ENCODE measurements at places on chromosomes 3 and 15.

DNA sequence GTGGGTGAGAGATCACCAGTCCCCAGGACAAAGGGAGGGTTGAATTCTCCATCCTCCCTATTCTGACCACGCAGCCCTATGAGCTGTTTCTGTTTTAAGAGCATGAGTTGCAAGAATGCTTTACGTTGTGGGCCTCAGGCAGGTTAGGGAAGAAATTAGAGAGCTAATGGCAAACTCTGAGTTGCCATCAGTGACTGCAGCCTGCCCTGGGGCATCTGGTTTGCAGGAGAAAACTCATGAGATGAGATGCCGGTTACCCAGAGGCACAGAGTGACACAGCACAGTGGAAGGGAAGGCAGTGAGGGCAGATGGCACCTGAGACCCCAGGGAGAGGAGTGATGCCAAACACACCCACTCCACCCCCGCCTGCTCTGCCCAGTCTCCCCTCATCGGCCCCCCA, 265.3 kb downstream of the CD47 start:
- DNase-seq: no peak

GRCh38 chr15:70853318-70853972, 512 bp downstream of the LARP6 start:
- peak; percentile 5 for DNase-seq

- DNase-seq: no peak
Observed at GRCh38 chr3:71447803-71448202, 135.7 kb downstream of the FOXP1 start.

DNA sequence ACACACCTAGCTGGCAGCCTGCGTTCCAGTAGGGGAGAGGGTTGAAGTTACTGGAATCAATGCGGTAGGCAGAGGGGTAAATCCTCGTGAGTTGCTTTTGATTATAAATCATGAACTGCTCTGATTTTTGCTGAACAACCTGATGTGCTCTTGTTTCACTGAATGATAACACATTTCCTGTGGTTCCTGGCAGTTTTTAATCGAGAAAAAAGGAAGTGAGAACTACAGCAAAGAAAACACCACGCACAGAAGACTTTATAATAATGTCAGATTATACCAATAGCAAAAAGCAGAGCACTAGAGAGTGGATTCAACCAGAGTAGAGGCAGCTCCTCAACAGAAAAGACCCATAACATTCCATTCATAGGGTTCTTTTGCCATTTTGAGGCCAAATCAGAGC, 200.8 kb upstream of the STRIT1 start:
- no peak for DNase-seq

GRCh38 chr3:177056927-177057326, 140.4 kb downstream of the TBL1XR1 start:
- no peak for DNase-seq

- DNase-seq: no peak
Observed at GRCh38 chr15:60000824-60001609, 3.1 kb upstream of the FOXB1 start.

DNA sequence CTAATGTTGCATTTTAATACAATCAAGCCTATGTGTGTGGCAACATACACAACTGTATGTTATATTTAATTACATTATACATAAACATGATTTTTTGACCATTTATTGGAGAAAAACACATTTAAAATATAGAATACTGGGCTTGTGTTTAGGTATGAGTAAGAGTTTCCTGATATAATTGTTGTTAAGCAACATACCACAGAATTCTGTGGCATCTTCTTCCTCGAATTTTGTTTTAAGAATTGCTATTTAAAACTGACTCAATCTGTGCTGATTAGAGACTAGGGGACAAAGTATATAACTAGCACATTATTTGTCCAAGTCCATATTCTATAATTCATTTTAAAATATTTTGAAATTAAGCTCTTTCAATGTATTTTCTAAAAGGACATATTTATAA, 376.8 kb upstream of the THBS1 start:
- no peak for DNase-seq

GRCh38 chr3:127865941-127866340, 43.6 kb upstream of the MGLL start:
- DNase-seq: no peak

GRCh38 chr3:42662813-42663535, 9.5 kb downstream of the ZBTB47 start:
- DNase-seq: no peak

DNA sequence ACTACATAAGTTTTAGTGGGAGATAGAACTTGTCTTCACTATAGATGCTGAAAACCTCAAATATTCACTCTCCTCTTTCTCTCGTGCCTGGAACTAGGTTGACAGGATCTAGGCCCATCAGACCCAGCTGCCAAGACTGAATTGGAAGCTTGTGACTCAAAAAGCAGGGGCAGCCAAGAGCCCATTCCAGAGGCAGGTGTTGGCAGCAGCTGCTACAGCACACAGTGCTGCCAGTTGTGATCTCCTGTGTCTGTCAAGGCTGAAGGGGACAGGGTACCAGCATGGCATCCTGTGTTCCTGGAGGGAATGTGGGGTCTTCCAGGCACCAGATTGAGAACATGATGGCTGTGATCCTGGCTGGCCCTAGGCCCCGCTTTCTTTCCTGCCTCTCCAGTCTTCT, 92.5 kb upstream of the MB21D2 start:
- no peak for DNase-seq

DNA sequence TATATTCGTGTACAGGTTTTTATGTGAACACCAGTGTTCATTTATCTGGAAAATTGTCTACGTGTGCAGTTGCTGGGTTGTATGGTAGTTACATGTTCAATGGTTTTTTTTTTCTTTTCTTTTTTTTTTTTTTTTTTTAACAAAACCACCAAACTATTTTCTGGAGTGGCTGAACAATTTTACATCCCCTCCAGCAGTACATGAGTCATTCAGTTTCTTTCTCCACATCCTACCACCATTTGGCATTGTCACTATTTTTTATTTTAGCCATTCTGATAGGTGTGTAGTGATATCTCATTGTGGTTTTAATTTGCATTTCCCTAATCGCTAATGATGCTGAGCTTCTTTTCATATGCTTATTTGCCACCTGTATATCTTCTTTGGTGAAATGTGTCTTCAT, 256.3 kb upstream of the EOMES start:
- DNase-seq: no peak

GRCh38 chr15:85116494-85116893, 134.8 kb downstream of the PDE8A start:
- no peak for DNase-seq

GRCh38 chr3:66762916-66763693, 235.0 kb upstream of the KBTBD8 start:
- no peak for DNase-seq

DNA sequence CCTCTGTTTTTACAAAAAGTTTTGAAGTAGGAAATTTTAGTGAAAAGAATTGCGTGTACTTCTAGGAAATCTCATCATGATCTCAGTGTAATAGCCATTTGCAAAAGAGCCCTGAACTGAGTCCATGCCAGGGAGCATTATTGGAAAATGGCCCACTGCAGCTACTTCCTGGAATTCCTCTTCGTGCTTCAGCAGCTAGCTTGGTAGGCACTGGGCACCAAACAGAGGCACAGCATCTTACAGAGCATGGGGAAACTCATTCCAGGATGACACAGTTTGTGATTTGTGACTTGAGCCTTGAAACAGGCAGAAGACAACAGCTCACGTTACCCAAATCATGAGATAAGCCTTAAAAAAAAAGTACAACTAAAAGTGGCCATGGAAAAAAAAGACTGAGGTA, 179.1 kb downstream of the WDR72 start:
- no peak for DNase-seq

DNA sequence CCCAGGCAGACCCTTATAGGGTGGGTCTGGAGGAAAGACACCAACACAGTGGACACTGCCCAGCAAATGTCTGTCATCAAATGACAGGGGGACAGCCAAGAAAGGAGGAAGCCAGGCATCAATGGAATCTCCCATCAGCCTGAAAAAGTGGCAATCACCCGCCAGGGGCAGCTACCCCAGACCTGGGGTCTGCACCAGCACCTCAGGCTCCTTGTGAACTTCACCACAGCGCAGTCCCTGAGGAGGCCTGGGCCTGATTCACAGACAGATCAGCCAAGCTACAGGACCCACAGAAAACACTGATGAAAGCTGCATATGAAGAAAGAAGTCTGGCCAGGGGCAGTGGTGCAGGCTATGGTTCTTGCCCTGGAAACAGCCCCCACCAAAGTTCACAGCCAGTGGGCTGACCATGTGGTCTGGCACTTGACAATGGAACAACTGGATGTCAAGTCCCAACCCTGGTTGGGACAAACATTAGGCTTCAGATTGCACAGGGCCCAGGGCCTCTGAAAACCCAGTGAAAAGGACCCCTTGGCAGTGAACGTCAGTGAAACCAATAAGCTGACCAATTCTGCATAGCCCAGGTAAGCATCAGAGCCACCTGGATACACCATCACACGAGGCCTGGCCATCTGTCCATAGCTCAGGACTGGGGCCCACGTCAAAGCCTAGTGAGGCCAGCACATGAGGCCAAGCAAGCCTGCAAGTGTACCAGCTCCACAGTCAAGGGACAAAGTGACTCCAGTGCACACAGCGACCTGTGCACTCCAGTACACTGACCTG, 29.1 kb downstream of the ALS2CL start:
- no peak for DNase-seq

GRCh38 chr3:112610121-112610520, 30.8 kb downstream of the CCDC80 start:
- no peak for DNase-seq

DNA sequence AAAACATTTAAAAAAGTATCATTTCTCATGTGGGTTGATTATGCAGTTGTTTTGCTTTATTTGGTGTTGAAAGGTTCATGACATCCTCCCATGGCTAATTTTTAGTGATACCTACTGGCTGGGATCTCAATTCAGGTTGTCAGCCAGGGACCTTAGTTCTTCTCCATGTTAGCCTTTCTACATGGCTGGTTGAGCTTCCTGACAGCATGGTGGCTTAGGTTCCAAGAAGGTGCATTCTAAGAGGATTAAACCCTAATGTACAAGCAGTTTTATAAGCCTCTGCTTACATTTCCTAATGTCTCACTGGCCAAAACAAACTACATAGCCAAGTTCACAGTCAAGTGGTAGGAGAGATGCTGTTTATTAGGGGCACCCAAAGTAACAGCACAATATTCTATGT, 9.4 kb upstream of the TM6SF1 start:
- DNase-seq: no peak

DNA sequence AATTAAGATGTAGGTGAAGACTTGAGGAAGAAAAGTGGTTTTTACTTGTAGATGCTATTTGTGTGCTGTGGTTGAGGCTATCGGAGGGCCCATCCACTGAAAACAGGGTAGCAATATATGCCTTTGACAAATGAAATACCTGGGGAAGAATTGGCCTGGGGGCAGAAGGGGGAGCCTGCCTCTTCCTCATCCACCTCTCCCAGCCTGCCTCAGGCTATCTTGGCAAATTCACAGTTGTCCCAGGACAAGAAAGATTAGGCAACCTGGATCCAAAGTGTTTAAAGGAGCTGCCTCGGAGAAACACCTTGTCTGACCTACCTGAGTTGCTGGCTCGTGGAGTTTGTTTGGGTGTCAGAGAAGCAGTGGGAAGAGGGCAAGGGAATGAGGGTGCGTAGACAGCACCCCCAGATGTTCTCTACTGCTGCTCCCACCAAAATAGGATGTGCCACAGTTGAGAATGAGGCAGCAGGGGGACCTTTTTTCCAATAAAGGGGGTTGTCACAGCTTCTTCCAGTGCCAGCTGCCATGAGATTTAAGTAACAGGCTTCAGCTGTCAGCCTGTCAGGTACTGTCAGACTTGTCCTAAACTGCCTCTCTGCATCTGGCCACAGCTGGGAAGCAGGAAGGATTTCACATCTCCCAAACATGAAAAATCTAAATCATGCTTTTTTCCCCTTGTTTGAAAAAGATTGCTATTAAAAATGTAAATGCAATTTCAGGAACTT, 9.2 kb downstream of the PLEKHO2 start:
- no peak for DNase-seq

DNA sequence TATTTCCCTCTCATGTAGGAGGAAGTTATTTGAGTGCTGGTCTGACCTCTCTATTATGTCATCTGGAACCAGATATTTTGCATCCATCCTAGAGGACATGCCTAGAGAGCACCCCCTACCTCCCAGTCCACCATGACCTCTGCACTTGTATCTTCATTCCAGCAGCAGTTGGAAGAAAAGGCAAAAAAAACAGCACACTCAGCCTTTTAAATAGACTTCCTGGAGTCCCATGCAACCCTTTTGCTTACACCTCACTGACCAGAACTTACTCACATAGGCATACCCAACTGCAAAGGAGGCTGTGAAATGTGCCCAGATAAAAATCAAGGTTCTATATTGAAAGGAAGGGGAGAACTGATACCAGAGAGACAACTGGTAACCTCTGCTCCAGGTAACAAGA, 92.3 kb upstream of the FHIT start:
- no peak for DNase-seq

DNA sequence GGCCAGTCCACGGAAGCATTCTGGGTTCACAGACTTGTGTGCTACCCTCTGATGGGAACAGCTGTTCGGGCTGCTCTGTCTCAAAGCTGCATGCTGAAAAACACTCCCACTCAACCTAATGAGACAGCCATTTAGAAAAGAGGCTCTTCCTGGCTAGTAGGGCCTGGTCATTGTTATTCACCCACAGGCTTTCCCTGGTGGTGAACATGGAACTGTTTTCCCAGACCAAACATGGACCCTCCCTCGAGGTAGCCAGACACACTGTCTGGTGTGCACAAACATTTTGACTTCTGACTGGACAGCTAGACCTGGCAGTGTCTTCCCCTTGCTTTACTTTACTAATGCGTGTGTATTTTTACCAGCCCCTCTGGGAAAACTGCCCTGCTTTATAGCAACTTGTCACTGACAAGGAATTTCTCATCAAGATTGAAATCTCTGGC, 39.0 kb downstream of the MECOM start:
- no peak for DNase-seq

- DNase-seq: no peak
Observed at GRCh38 chr15:89138999-89139612, 50.9 kb downstream of the ABHD2 start.

DNA sequence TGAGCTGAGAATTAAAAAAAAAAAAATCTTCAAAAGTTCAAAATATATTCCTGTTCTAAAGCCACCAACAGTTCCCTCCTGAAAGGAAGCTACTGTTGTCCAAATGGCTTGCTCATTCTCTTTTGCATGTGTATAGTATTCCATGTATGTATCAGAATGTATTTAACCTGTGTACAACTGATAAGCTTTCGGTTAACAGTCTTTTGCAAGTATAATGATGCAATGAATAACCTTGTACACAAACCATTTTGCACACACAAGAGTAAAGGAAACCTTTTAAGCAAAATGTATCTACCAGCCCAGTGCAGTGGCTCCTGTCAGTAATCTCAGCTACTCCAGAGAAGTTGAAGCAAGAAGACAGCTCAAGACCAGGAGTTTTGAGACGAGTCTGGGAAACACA, 32.6 kb downstream of the TOPBP1 start:
- no peak for DNase-seq

GRCh38 chr15:79943820-79944219, 27.2 kb downstream of the BCL2A1 start:
- DNase-seq: no peak

Data from stimulated activated CD4-positive, alpha-beta T cell treated with anti-CD3 and anti-CD28 coated beads, Interleukin-1b, Interleukin-23, amount 100 ng/mL, for 48 hours (primary cell).